ENCODE measurements at places on chromosomes 13 and 19. TPM values are rescaled to one million over a fixed set of nuclear protein-coding genes. Genes with fewer than 3 reads are reported as not detected.

DNA sequence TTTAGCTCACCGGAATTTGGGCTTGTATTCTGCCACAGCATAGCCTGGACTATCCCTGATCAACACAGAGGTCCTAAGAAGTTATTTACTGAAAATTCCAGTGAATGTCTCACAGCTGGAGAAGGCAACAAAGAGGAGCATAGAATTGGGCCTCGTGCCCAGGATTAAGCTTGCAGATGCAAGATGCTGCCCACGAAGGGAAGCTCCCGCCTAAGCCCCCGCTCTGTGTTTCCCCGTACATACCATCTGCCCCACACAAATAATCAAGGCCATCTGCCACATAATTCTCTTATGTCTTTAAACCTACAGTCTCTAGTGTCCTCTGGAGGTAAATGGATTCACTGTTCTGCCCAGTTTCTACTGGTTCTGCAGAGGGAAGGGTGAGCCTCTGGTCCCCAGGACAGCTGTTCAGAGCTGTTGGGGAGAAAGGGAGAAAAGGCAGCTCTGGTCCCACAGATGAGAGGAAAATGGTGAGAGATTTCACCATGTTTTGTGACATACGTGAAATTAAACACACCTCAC, 7.4 kb upstream of the TPP2 start:
- DNase-seq, result no peak

- DNase-seq, result no peak
Measured at GRCh38 chr19:6286676-6287075, 6.9 kb upstream of the MLLT1 start.

DNA sequence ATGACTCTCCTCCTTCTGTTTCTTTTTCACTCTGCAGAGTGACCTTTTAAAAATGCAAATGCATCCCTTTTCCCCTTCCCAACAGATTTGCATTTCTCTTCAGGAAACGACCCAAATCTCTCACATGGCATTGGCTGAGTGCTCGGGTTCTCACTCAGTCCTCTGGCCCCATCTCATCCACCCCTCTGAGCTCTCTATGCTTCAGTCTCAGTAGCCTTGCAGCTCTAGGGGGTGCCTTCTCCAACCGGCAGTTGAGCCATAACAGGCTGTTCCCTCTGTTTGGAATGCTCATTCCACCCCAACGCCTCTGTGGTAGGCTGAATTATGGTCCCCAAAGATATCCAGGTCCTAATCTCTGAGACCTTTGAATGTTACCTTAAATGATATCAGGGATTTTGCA, 78.2 kb downstream of the AKAP11 start:
- no peak for DNase-seq

- DNase-seq, result no peak
Measured at GRCh38 chr13:69287050-69287698, 820.5 kb upstream of the ATXN8OS start.

DNA sequence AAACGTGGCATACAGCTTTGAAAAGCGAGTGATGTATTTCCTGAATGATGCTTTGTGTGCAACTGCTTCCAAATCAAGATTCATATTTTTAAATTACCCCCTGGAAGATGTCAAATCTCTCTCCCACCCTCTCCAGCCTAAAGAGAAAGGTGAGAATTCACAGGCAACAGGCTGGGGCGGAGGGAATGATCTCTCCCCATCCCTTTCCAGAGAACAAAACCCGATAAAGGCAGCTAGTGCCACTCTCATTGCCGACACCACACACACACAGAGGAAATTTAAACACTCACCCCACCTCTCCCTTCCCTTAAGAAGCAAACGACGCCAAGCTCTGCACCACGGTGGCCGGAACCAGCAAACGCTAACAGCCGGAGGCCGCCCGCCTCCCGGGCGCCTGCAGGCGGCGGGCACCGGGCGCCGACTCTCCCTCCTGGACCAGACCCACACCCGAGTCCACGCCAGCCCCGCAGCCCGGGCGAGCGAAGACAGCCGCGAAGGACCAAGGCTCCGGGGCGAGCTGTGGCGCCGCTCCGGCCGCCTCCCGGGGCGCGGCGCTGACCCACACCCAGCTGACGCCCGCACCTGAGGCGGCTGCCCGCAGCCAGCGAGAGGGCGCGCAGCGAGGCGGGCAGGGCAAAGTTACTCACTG, 477 bp downstream of the LNX2 start:
- no peak for DNase-seq

- no peak for DNase-seq
Measured at GRCh38 chr13:99296398-99296797, 10.8 kb downstream of the GPR183 start.

DNA sequence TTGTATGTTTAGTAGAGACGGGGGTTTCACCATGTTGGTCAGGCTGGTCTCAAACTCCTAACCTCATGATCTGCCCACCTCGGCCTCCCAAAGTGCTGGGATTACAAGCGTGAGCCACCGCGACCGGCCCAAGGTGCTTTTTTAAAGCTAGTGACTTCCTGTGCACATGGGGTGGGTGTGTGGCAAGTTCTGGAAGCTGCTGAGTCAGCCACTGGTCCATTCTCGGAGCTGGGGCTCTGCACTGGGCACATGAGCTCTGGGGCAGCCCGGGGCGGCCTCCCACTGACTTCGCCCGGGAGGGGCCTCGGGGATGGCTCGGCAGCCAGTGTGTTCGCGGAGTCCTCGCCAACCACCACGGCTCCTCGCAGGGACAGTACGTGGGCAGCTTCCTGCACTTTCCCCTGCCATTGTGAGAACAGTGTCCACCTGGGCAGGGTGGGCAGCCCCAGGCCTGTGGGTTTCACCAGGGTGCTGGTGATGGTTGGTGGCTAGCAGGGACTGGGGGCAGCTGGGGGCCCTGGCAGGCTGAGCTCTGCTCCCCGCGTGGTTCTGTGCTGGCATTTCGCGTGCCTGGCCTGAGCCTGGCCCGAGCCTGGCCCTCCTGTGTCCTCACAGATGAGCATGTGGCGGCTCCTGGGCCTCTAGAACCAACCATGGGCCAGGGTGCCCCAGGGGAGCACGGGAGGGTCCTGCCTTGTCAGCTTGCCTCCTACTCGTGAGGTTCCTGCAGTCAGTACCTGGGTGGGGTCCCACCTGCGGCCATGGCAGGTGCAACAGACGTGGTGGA, 12.2 kb downstream of the CBARP start:
- DNase-seq, result no peak

- no peak for DNase-seq
Measured at GRCh38 chr13:28346154-28346553, 148.8 kb downstream of the FLT1 start.

The TPTE2 gene
- total RNA-seq, result not detected

The CILP2 gene
- total RNA-seq, result 0.10 TPM

The MUC16 gene
- not detected for total RNA-seq

The ZNF473 gene
- total RNA-seq, result 3.6 TPM

The ZNF491 gene
- total RNA-seq, result 1.3 TPM

The CCDC106 gene
- 13.5 TPM for total RNA-seq

The WDR88 gene
- total RNA-seq, result not detected
